Vagina (tissue), 2 donors: ENCODE measurements at places on chromosomes 12 and 14. TPM values are rescaled to one million over a fixed set of nuclear protein-coding genes. Genes with fewer than 3 reads are reported as not detected.

- H3K4me3 ChIP-seq, result no peak overlapping the region
- H3K36me3 ChIP-seq, result no peaks in the 10 kb centered on the region
- DNase-seq, result no peak
- no peaks in the 10 kb centered on the region for H3K27me3 ChIP-seq
- no peak overlapping the region for H3K27ac ChIP-seq
- H3K4me1 ChIP-seq, result no peaks in the 10 kb centered on the region
Measured at GRCh38 chr12:88026196-88026595, 3.0 kb downstream of the C12orf50 start.

DNA sequence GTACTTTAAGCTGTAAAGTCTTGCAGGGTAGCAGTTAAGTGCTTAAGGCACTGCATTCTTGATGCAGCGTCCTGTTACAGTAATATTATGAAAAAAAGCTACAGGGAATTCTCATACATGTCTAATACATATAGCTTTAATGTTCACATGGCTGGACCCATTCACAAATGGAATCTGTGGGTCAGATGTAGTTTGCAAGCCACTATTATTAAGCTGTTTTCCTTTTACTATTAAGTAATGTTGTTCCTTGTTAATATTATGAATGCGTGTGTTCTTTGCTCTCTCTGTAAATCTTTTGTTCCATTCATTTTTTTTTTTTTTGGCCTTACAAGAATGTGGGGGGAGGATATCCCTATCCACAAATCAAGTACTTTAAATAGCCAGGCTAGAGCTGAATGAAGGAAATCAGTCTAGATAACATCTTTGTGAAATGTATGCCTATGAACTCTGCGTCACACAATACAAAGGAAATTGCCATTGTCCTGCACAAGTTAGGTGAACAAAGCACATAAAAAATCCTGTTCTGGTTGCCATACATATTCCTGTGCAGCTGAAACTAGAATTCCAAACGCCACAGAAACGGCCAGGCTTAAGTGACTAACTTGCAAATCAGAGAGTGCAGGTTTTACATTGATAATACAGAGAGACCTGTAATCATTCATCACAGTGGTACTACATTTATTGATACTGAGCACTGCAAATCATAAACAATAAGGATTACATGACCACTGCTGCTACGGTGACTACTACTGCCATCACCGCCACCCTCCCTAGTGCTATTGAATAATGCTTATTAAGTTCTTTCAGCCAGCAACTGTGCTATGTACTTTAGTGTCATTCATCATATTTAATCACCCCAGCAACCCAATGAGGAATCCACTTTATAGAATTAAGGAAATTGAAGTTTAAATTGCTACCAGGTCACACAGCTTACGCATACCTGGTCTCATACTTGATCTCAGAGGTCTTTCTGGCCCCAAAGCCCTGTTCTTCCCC lies 111.9 kb downstream of the HMGA2 start:
- no peaks in the 10 kb centered on the region for H3K27me3 ChIP-seq
- H3K27ac ChIP-seq, result no peak overlapping the region
- no peak for DNase-seq
- H3K4me1 ChIP-seq, result no peaks in the 10 kb centered on the region

The OR8S1 gene
- not detected for total RNA-seq

The GPR135 gene
- total RNA-seq, result 6.4 TPM

DNA sequence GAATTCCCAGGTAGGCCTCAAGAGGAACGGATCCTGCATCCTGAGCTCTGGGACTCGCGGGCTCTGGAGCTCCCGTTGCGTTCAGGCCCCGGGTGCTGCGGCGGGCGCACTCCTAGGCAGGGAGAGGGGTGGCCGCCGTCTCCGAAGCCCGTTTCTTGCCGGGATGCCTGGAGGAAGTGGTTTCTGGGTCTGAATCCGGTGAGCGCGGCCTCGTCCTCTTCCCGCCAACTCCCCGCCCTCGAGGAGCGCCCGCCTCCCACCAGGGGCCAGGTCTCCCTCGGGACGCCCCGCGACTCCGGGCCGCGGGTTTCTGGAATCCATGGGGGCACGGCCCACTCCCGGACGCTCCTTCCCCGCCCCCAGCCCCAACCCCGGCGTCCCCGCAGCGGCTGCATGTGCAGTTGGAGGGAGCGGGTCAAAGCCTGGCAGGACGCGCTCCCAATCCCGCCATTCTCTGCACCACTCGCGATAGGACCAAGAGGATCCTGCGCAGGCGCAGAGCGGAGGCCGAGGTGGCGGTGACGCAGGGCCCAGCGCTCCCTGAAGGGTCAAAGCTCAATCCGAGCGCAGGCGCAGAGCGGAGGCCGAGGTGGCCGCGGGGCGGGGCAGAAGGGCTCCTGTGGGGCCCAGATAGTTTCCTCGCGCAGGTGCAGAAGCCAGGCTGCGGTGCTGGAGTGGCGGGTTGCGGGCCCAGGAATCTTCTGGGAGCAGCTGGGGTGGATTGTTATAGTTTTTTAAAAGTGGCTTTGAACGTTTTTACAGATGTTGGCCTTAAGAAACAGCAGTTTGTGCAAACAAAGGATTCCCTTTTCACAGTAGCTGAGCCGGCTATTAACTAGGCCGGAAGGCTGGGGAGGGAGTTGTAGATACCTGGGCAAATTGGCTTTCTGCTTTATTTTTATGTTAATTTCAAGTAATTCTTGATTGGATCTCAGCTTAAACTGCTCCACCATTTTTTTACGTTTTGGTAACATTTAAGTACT lies 796.4 kb downstream of the AACS start:
- no peak overlapping the region for H3K27ac ChIP-seq
- peak overlapping the region; percentile 0 for H3K4me3 ChIP-seq
- no peaks in the 10 kb centered on the region for H3K4me1 ChIP-seq
- no peaks in the 10 kb centered on the region for H3K27me3 ChIP-seq

The SERPINA3 gene
- 328 TPM for total RNA-seq

The OR6C76 gene
- not detected for total RNA-seq
